Stimulated activated CD4-positive, alpha-beta T cell treated with anti-CD3 and anti-CD28 coated beads, Interleukin-1b, Interleukin-23, amount 100 ng/mL, for 1 hour (primary cell): ENCODE measurements at places on chromosomes 6 and 20.

GRCh38 chr20:60132162-60132826, 174.1 kb downstream of the CDH26 start:
- no peak for DNase-seq

GRCh38 chr20:17155401-17155800, 71.4 kb upstream of the PCSK2 start:
- no peak for DNase-seq

DNA sequence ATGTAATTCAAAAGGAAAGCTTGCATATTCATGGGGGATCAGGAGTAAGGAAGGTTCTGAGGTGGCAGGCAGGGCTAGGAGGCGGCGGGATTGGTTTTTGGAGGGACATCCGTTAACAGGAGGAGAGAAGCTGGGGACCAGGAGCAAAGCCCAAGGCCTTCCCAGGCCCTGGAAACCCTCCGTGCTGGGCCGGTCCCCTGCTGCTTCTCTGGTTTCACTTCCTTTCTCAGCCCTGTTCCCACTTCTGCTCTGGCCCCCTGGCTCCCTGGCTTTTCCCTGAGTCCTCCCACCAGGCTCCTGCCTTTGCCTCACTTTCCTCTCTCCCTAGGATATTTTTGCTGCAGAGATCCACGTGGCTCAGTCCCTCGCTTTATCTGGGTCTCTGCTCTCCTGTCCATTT, 26.4 kb upstream of the SALL4 start:
- DNase-seq: no peak

GRCh38 chr6:167664678-167665660, 161.7 kb upstream of the AFDN start:
- no peak for DNase-seq

DNA sequence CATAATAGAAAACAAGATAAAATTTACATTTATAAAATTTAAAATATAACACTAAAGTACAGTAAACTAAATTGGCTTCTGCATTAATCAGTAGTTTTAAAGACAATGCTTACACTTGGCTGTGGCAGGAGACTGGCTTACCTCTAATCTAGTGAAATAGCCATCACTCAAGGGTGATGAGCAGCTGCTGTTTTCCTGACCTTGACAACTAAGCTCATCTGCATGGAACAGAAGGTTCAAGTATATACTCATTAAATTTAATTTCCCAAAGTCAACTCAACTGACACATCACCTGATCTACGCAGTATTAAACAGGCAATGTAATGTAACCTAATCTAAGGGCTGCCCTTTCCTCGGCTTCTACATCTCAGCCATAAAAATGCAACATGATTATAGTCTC, 14.5 kb downstream of the TMX4 start:
- no peak for DNase-seq

GRCh38 chr6:156438350-156438923, 338.7 kb upstream of the ARID1B start:
- DNase-seq: no peak

- no peak for DNase-seq
These were observed 4.2 kb upstream of the RSPO3 start for GRCh38 chr6:127114214-127114760.

DNA sequence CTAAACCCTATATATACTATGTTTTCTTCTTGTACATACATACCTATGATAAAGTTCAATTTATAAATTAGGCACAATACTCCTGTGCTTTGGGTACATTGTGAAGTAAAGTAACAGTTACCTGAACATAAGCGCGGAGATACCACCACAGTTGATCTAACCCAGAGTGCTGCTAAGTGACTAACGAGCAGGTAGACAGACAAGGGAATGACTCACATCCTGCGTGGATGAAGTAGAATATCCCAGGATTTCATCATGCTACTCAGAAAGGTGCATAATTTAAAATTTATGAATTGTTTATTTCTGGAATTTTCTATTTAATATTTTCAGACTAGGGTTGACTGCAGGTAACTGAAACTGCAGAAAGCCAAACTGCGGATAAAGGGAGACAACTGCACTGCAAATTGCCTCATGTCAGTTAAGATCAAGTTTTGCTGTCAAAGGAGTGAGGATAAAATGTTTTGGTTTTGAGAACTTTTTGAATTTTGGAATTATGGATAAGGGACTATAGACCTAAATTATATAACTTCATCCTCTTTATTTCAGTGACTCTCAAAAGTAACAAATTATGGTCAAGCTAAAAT, 14.4 kb downstream of the MKKS start:
- no peak for DNase-seq

DNA sequence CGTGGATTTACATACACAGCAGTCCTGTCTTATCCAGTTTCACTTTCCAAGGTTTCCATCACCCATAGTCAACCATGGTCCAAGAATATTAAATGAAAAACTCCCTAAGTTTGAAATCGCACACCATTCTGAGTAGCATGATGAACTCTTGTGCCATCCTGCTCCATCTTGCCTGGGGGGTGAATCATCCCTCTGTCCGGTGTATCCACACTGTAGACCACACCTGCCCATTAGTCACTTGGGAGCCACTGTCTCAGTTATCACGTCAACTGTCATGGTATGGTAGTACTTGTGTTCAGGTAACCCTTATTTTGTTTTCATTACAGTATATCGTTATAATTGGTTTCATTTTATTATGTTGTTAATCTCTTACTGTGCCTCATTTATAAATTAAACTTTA, 38.5 kb downstream of the PTGIS start:
- no peak for DNase-seq

DNA sequence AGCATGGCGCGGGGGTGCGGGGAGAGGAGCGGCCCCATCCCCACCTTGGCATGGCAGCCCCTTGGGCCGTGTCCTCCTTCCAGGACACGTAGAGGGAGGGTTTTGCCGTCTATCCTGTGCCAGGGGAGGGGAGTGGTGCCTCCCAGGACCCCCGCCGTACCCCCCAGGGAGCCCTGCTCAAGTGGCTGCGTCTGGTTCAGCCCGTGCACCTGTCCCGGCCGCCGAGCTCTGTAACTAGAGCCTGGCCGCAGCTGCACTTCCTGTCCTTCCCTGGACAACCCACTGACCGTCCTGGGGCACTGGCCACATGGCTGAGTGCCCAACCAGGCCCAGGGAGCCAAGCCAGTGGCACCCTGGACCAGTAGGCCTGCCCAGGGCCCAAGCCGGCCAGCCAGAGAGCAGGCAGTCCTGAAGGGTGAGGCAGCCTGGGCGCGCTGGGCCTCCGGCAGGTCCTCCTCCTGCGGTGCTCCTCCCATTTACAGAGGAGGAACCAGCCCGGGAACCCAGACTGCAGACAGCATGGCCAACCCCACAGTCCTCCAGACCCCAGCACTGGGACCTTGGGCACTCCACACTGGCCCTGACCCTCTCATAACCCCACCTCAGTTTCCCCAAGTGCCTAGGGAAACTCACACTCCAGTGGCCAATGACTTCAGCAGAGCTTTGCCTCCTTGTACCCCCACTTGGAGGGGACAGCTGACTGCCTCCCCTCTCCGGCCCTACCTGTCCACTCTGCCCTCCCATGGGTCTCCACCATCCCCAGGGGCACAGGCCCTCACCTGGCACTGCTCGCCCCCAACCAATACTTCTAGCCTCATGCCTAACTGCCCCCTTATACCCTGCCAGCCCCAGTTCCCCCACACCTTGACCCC, 8.7 kb downstream of the LAMA5 start:
- no peak for DNase-seq

- DNase-seq: no peak
These were observed 6.0 kb downstream of the RFX6 start for GRCh38 chr6:116883005-116883404.

- no peak for DNase-seq
These were observed 26.1 kb downstream of the RRBP1 start for GRCh38 chr20:17655865-17656479.

DNA sequence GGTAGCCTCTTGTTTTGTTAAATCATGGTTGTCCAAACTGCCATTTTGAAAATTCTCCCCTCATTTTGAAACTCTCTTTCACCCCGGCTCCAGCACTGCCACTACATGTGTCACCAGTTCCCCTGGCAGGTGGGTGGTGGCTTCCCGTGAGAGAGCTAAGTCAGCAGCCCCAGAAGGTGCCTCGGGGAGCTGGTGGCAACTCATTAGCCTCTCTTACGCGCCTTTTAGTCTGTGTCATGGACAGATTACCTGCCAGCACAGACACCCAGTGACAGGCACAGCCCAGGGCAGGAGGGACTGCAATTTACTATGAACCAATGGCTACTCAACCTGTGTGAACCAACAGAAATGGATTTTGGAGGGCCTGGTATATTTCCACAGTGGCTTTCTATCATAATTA, 147.1 kb upstream of the SASH1 start:
- no peak for DNase-seq

DNA sequence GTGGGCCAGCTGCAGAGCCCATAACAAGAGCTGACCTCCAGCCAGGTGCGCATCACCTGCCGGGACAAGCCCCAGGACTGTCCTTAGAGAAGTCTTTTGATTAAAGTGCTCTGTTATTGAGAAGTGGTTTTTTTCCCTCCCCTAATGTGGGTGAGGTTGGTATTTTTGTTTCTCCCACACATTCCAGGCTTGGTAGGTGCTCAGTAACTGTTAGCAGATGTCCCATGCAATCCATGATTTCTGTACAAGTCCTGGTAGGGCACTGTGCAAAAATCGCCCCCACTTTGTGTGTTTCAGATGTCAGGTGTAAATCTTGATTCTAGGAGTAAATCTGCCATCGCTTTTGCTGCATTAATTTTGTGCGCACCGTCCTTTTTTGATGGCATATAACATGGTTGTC, 4.7 kb downstream of the FAM210B start:
- DNase-seq: no peak
